ENCODE measurements at places on chromosomes 12 and 14.

DNA sequence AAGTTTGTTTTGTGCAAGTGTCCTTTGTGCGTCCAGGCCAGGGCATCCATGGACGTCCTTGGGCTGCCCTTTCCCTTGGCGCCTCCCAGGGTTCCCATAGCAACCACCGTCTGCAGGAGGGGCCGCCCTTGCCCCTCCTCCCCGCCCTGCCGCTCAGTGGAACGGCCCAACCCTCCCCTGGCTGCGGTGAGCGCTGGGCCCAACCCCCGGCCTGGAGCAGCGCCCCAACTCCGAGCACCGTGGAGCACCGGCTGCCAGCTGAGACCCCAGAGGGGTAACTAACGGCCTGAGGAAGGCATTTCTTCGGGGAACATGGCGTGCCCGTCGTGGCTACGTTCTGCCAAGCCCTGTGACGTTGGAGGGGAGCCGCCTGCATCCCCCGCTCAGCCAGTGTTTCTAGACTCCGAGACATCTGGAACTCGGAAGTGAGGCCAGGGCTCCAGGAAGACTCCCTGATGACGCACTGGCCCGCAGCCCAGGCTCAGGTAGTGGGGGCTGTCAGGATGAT, 5.3 kb upstream of the ACACB start:
- peak; percentile 93 for DNase-seq

DNA sequence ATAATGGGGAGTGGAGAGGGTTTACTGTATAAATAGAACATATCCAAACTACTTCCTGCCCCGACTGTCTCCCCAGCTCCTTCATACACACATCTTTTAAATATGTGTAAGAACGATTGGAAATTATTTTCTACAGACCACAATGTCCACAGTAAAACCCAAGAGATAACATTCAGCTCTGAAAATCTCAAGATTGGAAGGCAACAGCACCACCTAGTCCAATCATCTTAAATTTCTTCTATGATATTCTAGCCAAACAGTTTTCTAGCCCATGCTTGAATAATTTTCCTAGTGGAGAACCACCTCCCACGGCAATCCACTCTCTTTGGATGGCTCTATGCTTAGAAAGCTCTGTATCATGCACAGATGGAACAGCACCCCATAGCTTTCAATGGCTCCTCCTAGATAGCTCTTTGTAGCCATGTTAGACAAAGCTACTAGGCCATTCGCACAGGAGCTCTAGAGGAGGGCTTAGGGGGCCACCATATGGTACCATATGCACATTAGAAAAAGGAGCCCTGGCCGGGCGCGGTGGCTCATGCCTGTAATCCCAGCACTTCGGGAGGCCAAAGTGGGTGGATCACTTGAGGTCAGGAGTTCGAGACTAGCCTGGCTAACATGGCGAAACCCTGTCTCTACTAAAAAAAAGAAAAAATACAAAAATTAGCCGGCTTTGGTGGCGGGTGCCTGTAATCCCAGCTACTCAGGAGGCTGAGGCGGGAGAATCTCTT, 18.1 kb downstream of the VDR start:
- no peak for DNase-seq

- DNase-seq = no peak
Measured at GRCh38 chr12:110254971-110255540, 26.0 kb upstream of the ATP2A2 start.

- DNase-seq = peak; percentile 87
Measured at GRCh38 chr12:6827437-6827911, 733 bp upstream of the P3H3 start.

DNA sequence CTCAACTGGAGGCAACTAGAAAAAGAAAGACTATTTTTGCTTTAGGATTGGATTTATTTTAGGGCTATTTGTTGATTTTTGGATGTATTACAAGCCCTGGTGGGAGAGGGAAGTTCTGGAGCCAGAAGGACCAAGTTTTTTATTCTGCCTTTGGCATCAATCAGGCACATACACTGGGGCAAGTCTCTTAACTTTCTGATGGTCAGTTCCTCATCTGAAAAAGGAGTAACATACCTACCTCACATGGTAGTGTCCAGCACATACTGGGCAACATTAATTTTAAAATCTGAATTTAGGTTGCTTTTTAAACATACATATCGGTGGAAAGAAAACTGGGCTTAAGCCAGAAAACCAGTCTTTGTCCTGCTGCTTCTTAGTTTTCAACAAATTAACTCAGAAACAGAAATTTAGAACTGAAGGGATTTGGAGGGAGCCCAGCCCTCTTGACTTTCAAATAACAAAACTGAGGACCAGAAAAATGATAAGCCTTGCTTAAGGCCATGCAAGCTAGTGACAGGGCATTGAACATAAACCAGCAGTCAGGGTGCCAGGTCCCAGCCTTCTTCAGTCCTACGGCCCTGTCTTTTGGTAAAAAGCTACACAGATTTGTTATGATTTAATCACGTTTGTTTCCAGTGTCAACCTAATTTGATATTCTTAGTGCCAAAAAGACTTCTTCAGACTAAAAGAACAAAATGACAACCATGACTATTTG, 90.2 kb upstream of the SLC38A2 start:
- no peak for DNase-seq

- no peak for DNase-seq
Measured at GRCh38 chr12:104764225-104765091, 193.6 kb downstream of the SLC41A2 start.

DNA sequence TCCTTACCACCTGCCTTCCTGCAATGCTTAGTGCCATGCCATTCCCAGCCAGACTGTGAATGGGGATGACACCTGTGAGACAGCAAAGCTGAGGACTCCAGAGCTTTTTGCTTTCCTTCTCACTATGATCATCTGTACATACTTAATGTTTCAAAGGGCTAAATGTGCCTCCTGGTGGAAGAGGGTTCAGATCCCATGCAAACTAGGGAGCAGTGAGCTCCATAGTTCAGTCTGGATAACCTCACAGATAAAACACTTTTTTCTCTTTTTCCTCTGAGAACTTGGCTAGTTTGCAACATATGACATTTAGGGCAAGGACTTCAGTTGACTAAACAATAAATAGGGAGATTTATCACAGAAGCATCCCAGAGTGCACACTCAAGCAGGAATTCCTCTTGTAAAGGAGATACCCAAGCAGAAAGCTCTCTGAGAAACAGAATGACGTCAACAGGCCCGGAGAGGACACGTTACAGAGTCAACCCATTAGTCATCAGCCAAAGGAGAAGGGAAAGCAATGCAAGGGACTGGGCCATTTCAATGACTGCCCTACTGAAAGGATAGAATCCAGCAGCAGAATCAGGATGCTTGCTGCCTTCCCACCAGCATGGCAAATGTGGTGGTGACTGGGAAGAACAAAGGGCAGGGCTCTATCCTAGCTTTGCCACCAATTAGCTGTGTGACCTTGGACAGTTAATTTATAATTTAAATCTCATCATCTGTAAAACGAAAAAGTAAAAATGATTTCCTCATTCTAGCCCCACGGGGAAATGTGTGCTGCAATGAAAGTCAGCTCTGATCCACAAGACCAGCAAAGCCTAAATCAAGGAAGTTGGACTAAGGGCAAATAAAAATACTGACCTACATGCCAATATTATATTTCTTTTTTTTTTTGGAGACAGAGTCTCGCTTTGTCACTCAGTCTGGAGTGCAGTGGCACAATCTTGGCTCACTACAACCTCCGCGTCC, 80.8 kb upstream of the ACTN1 start:
- DNase-seq = peak; percentile 54

DNA sequence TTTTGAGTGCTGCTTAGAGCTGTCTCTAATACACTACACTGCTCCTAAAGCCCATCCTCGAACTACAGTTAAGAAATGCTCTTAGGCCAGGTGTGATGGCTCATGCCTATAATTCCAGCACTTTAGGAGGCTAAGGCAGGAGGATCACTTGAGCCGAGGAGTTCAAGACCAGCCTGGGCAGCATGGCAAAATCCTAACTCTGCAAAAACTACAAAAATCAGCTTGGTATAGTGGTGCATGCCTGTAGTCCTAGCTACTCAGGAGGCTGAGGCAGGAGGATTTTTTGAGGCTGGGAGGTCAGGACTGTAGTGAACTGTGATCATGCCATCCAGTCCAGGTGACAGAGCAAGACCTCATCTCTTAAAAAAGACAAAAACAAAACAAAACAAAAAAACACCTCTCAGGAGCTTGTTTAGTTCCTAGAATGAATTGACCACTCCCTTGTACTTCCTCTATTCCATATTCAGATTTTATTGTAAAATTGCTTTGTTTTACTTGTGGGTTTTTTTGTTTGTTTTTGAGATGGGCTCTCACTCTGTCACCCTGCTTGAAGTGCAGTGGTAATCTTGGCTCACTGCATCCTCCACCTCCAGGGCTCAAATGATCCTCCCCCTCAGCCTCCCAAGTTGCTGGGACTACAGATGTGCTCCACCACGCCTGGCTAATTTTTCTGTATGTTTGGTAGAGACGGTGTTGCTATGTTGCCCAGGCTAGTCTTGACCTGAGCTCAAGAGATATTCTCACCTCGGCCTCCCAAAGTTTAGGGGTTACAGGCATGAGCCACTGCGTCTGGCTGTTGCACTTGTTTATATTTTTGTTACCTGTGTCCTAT, 13.6 kb downstream of the MDM2 start:
- no peak for DNase-seq

- no peak for DNase-seq
Measured at GRCh38 chr14:93163564-93163963, 21.1 kb downstream of the MOAP1 start.

GRCh38 chr14:102262929-102263462, 42.0 kb downstream of the MOK start:
- DNase-seq = no peak

DNA sequence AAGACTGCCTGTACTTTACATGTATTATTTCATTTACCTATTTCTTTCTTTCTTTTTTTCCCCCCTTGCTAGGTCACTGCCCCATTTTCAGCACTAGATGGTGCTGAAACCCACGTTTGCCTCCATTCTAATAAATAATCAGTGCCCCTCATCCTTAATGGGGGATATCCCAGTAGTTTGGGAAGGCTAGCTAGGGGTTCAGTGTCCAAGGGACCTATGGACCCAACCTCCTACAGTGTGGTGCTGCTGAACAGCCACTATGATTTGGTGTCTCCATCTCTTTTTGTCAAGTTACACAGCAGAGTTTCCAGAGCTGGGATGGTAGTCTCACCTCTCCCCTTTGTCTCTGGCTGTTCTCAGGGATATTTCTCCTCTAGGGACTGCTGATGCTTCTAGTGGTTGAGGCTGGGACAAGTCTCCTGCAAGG, 6.5 kb upstream of the HCFC2 start:
- DNase-seq = no peak

DNA sequence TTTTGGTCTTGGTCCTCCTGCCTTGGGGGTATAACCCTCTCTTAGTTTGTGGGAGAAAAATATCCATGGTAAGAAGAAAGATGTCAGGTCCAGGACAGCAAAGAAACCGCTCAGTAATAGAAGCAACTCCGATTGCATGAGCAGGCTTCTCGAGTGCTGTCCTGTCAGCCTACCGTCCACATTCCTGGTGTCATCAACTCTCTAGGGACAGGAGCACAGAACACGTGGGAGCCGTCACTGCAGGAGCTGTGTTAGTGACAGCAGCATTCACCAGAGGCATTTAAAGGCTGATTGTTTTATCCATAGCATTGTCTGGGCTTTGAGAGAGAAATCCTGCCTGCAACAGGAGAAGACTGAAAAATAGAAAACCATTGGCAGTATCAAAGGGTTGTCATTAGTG, 244.2 kb downstream of the CACNA1C start:
- DNase-seq = no peak

DNA sequence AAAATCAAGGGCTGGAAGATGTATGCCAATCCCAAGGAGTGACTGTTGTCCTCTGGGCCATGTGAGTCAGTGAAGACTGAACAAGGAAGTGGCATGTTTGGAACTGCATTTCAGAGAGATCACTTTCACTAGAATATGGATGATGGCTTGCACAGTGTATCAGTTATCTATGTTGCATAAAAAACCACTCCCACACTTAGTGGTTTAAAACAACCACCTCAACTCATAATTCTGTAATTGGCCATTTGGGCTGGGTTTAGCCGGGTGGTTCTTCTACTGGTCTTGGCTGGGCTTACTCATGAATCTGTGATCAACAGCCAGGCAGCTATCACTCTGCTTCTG, 15.4 kb downstream of the BDKRB1 start:
- no peak for DNase-seq

DNA sequence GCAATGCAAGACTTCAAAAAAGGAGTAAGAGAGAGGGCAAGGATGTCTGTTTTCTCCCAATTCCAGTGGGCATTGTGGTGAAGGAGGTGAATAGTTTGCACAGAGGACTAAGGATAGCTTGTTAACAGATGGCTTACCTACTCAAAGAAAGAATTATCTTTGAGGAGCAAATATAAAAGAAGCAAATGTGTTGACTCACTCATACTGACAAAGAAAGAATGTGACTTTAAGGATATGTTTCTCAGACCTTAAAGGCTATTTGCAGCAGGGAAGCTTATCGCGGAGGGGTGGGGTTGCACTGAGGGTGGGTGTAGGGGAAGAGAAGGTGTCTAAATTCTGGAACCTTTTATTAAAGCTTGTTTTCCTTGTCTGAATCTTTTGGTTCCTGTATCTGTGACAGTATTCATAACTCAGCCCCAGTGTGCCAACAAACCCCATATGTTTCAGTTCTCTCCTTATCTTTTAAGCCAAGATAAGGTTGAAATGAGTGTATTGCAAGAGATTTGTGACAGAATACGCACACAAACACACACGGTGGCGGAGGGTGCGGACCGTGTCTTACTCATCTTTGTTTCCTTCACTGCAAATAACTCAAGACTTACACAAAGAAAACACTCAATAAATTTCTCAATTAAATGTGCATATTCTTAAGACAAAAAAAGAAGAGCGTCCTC, 146.4 kb upstream of the ARID2 start:
- no peak for DNase-seq

DNA sequence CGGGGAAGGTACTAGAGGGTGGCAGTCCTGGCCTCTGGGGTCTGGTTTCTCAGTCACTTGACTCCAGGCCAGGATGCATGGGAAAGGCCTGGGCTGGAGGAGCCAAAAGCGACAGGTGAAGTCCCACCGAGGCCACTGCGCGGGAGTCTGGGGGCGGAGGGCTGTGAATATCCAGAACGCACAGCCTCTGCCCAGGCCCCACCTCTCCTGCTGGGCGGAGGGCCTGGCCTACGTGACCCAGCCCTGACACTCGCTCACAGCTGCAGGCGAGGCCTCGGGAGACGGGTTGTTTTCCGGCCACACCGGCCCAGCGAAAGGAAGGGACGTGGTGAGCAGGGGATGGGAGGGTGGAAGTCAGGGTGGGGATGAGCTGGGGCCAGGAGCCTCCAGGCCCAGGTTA, 91.2 kb downstream of the RFLNA start:
- DNase-seq = no peak

DNA sequence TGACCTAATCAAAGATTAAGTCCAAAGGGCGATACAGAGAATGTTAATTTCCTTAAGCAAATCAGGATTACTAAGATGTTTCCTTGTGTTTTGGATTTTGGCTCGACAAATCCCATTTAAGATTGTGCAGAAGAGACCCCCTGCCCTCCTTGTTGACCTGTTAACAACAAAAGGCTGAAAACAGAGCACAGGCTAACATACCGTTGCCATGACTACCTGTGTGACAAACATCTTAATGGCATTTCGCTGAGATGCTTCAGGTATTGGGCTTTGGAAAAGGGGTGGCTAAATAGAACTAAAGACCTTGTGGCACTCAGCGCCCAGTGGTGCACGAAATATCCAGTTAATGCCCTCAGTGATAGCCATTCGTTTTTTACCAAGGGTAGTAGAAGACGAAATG, 1532.3 kb upstream of the TMEM132C start:
- no peak for DNase-seq
